ENCODE measurements at places on chromosomes 3 and 15. TPM values are rescaled to one million over a fixed set of nuclear protein-coding genes. Genes with fewer than 3 reads are reported as not detected.

GLDN gene
- total RNA-seq = 14.4 TPM

COL6A5 gene
- 0.30 TPM for total RNA-seq

BSN gene
- 0.39 TPM for total RNA-seq

ZNF385D gene
- total RNA-seq = 16.2 TPM
